ENCODE measurements at places on chromosomes 7 and 10. TPM values are rescaled to one million over a fixed set of nuclear protein-coding genes. Genes with fewer than 3 reads are reported as not detected.

GRCh38 chr10:122420624-122421007 is 33.8 kb upstream of the ARMS2 start:
- H3K4me1 ChIP-seq = no peaks in the 10 kb centered on the region
- no peaks in the 10 kb centered on the region for H3K27me3 ChIP-seq
- no peak for DNase-seq
- no peaks in the 10 kb centered on the region for H3K36me3 ChIP-seq
- H3K27ac ChIP-seq = no peak overlapping the region

- H3K4me1 ChIP-seq = peaks cover 6% of the 10 kb centered on the region
- no peak for DNase-seq
- no peaks in the 10 kb centered on the region for H3K27me3 ChIP-seq
- no peaks in the 10 kb centered on the region for H3K36me3 ChIP-seq
These were observed 10.3 kb upstream of the IFIT1B start for GRCh38 chr10:89367529-89367928.

- no peaks in the 10 kb centered on the region for H3K27me3 ChIP-seq
- no peaks in the 10 kb centered on the region for H3K4me1 ChIP-seq
- no peaks in the 10 kb centered on the region for H3K36me3 ChIP-seq
- no peak overlapping the region for H3K4me3 ChIP-seq
- no peak for DNase-seq
- H3K27ac ChIP-seq = no peak overlapping the region
These were observed 29.4 kb upstream of the RAPGEF5 start for GRCh38 chr7:22386206-22386858.

- no peak overlapping the region for H3K4me3 ChIP-seq
- no peaks in the 10 kb centered on the region for H3K4me1 ChIP-seq
- H3K27me3 ChIP-seq = no peaks in the 10 kb centered on the region
- no peak overlapping the region for H3K27ac ChIP-seq
- H3K36me3 ChIP-seq = no peaks in the 10 kb centered on the region
- DNase-seq = no peak
These were observed 83.7 kb downstream of the KIF20B start for GRCh38 chr10:89785095-89785494.

GRCh38 chr10:75070476-75070875 is 41.0 kb upstream of the SAMD8 start:
- DNase-seq = no peak
- H3K4me1 ChIP-seq = no peaks in the 10 kb centered on the region
- no peak overlapping the region for H3K4me3 ChIP-seq
- H3K36me3 ChIP-seq = no peaks in the 10 kb centered on the region
- no peaks in the 10 kb centered on the region for H3K27me3 ChIP-seq
- H3K27ac ChIP-seq = peak overlapping the region; percentile 28

DNA sequence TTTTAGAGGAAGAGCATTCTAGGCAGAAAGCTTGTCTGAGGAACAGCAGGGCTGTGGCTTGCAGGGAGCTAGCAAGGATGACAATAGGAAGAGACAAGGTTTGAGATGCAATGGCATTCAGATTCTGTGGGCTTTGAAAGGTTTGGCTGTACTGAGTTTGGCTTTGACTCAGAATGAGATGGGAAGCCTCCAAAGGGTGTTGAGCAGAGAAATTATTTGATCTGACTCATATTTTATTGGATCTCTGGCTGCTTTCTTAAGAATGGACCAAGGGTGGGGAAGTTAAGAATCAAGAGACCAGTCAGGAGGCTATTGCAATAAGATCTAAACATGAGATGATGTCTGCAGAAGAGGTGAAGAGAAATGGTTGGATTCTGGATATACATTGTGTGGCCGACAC is 273.2 kb downstream of the CDK14 start:
- DNase-seq = no peak
- H3K4me1 ChIP-seq = no peaks in the 10 kb centered on the region
- no peak overlapping the region for H3K27ac ChIP-seq
- H3K4me3 ChIP-seq = no peak overlapping the region
- no peaks in the 10 kb centered on the region for H3K27me3 ChIP-seq

DNA sequence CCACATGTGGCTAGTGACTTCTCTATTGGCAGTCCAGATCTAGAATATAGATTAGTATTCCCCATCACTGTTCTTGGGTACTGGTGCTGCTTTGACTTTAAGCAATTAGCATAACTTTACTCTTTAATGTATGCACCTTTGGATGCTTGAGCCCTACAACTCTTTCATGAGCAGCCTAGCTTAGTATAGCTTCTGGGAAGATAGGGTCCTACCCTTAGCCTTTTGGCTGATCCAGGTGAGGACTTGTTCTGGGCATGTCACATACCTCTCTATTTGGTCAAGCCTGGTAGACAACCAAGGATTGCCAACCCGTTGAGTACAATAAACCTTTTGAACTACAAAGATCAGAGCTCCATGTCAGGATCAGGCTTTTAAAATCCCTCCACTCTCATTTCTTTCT is 17.7 kb downstream of the PCGF5 start:
- no peaks in the 10 kb centered on the region for H3K36me3 ChIP-seq
- H3K27me3 ChIP-seq = no peaks in the 10 kb centered on the region
- H3K27ac ChIP-seq = no peak overlapping the region

- no peaks in the 10 kb centered on the region for H3K27me3 ChIP-seq
- no peaks in the 10 kb centered on the region for H3K4me1 ChIP-seq
- DNase-seq = no peak
- no peaks in the 10 kb centered on the region for H3K36me3 ChIP-seq
- no peak overlapping the region for H3K4me3 ChIP-seq
These were observed 163.0 kb downstream of the SUGCT start for GRCh38 chr7:40297741-40298311.

DNA sequence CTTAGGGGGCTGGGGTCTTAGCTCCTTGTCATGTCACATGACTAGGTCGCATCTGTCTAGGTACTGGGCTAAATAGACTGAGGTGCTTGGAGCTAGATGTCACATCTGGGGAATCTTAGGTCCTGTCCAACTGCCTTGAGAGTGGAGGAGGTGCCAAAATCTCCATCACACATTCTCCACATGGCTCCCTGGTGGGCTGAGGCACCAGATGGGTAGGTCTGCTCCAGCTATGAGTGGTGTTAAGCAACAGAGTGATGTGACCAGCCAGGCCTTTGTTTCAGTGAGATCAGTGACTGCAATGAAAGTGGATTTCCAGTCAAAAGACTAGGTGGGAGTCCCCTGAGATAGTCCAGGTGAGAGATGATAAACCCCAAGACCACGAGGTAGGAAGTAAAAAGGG is 251.8 kb downstream of the BMPER start:
- no peak overlapping the region for H3K27ac ChIP-seq
- no peaks in the 10 kb centered on the region for H3K4me1 ChIP-seq
- H3K4me3 ChIP-seq = no peak overlapping the region
- H3K27me3 ChIP-seq = no peaks in the 10 kb centered on the region

DNA sequence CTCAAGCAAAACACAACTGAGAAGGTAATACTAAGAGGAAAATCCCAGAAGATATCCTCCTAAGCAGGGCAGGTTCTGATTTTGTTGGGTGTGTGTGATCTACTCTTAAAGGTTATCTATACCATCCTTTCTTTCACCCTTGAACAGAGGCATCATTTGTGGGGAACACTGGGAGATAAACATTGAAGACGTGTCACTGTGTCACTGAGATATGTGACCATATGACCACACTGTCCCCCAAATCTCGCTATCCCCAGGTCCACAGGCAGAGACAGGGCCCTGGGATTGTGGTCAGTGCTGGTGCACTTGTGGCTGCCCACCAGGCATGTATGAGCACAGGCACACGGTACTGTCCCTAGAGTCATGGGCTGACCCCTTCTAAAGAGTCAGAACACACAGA is 30.0 kb downstream of the TECTB start:
- no peaks in the 10 kb centered on the region for H3K4me1 ChIP-seq
- no peak overlapping the region for H3K4me3 ChIP-seq
- H3K36me3 ChIP-seq = no peaks in the 10 kb centered on the region
- H3K27ac ChIP-seq = no peak overlapping the region
- H3K27me3 ChIP-seq = no peaks in the 10 kb centered on the region
- DNase-seq = no peak

GRCh38 chr7:151312831-151313809 is 28.5 kb upstream of the NUB1 start:
- no peak overlapping the region for H3K4me3 ChIP-seq
- no peak for DNase-seq
- H3K27ac ChIP-seq = no peak overlapping the region
- no peaks in the 10 kb centered on the region for H3K36me3 ChIP-seq
- H3K4me1 ChIP-seq = peaks cover 6% of the 10 kb centered on the region
- H3K27me3 ChIP-seq = no peaks in the 10 kb centered on the region

DNA sequence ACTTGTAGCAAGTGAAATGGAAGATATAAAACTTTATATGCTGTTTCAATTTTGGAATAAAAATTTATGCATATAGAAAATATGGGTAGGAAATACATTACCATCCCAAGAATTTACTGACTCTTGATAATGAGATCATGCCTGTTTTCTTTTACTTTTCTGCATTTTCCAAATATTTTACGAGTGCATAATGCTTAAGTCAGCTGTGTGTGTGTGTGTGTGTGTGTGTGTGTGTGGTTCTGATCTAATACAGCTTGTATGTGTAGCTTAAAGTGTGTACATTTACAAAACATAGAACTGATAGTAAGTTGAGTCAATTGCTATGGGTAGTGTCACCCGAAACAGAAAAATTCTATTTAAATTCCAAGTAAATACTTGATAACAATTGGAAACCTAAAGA is 315.9 kb upstream of the LRRN3 start:
- H3K27me3 ChIP-seq = no peaks in the 10 kb centered on the region
- H3K36me3 ChIP-seq = no peaks in the 10 kb centered on the region
- H3K4me3 ChIP-seq = no peak overlapping the region
- no peak for DNase-seq
- H3K4me1 ChIP-seq = no peaks in the 10 kb centered on the region

DNA sequence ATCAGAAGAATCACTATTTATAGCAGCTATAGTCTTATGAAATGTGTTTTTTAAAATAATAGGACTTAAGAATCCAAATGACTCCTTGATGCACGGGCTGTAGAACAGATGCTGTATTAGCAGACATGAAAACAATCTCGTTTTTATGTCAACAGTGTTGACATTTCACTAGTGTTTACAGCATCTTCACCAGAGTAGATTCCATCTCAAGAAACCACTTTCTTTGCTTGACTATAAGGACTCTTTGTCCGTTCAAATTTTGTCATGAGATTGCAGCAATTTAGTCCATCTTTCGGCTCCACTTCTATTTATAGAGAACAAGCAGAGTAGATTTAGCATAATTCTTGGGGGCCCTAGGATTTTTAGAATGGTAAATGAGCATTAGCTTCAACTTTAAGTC is 295.1 kb downstream of the EXOC4 start:
- H3K27ac ChIP-seq = no peak overlapping the region
- no peaks in the 10 kb centered on the region for H3K36me3 ChIP-seq
- H3K27me3 ChIP-seq = no peaks in the 10 kb centered on the region
- no peak overlapping the region for H3K4me3 ChIP-seq
- H3K4me1 ChIP-seq = no peaks in the 10 kb centered on the region

- H3K27ac ChIP-seq = no peak overlapping the region
- no peaks in the 10 kb centered on the region for H3K36me3 ChIP-seq
- H3K27me3 ChIP-seq = peaks cover 6% of the 10 kb centered on the region
These were observed 42.7 kb upstream of the CACNB2 start for GRCh38 chr10:18097524-18097923.

DNA sequence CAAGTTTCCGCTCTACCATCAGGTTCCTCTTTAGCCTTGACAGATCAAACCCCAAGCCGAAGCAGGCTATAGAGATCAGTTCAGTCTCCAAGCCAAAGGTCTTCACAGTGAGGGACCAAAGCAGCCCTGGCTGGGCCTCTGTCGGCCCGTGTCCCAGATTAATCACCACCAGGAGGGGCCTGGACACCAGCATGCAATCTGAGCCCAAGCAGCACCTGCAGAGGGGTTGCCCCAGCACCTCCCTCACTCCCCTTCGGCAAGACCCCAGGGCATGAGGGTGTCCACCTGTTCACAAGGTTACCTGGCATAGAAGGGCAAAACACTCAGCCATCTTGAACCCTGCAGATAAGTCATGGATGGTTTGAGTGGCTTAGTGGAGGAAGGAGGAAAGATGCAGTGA is 36.0 kb downstream of the FBXW4 start:
- no peaks in the 10 kb centered on the region for H3K4me1 ChIP-seq
- no peak overlapping the region for H3K27ac ChIP-seq
- no peak overlapping the region for H3K4me3 ChIP-seq
- peaks cover 95% of the 10 kb centered on the region for H3K36me3 ChIP-seq

- no peak for DNase-seq
- no peaks in the 10 kb centered on the region for H3K27me3 ChIP-seq
- H3K27ac ChIP-seq = no peak overlapping the region
- no peaks in the 10 kb centered on the region for H3K4me1 ChIP-seq
- H3K4me3 ChIP-seq = no peak overlapping the region
These were observed 116.4 kb downstream of the ITGB8 start for GRCh38 chr7:20447021-20447650.

The DEPP1 gene
- 25.4 TPM for total RNA-seq

The SEPTIN7 gene
- 174 TPM for total RNA-seq

The PLAC9 gene
- total RNA-seq = 35.0 TPM
